ENCODE measurements at places on chromosomes 12 and 14. TPM values are rescaled to one million over a fixed set of nuclear protein-coding genes. Genes with fewer than 3 reads are reported as not detected.

DNA sequence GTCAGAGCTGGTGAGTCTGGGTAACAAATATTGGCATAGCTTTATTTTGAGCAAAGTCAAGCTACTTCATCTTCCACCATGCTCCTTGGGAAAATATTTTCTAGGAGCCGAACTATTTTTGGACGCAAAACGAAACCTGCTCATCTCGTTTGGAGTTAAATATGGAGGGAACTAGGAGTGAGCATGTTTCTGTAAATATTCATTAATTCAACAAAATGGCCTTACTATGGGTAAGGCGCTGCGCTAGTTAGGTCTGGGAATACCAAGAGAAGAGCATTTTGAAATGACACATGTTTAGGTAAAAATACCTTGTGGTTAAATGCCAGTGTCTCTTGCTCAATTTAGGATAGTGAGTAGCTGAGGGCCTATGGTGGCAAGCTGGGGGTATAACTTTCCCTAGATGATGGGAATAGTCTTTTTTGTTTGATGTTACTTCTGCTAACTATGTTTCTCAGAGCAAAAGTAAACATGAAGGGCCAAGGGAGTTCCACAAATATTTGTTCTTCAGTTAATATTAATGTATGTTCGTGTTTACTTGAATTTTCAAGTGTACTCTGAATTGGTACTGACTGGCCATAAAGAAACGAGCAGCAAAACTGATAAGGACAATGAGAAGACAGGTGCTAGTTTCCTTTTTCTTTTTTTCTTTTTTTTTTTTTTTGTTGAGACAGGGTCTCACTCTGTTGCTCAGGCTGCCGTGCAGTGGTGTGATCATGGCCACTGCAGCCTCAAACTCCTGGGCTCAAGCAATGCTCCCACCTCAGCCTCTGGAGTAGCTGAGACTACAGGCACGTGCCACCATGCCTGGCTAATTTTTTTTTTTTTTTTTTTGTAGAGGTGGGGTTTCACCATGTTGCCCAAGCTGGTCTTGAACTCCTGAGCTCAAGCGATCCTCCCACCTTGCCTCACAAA is 77.7 kb downstream of the MAP1LC3B2 start:
- DNase-seq, result no peak

GRCh38 chr12:69546693-69547438 is 38.4 kb upstream of the CCT2 start:
- DNase-seq, result no peak

NGB gene
- total RNA-seq, result not detected

EID3 gene
- total RNA-seq, result 0.51 TPM
